Stimulated activated CD8-positive, alpha-beta memory T cell treated with anti-CD3 and anti-CD28 coated beads, Interleukin-15, amount 100 ng/mL, for 1 hour (primary cell): ENCODE measurements at places on chromosomes 5 and 9.

GRCh38 chr9:102507044-102507687 is 488.0 kb upstream of the CYLC2 start:
- no peak for DNase-seq

GRCh38 chr9:128920381-128921058 is at the start of gene PHYHD1:
Gene PHYHD1, plus strand, starts transcription at chr9:128920982. Its CDS starts 1,342 bp downstream, at chr9:128922324.
- DNase-seq: no peak

DNA sequence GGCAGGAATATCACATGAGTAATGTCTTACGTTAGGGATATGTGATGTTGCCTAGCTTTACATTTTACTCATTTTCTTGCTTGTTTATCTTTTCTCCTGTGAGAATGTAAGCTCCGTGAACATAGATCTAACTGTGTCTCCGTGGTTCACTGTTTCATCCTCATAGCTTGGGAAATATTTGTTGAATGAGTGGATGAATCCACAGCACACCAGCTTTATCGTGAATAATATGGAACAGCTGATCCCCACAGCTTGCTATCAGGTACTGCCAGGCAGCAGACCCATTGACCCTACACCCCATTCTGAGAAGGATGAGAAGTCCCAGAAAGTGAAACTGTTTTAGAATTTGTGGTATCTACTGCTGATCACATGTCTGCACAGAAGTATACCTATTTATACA is 106.8 kb upstream of the FBN2 start:
- DNase-seq: no peak

- DNase-seq: no peak
These were observed 100.9 kb upstream of the PTGER4 start for GRCh38 chr5:40578501-40579451.

DNA sequence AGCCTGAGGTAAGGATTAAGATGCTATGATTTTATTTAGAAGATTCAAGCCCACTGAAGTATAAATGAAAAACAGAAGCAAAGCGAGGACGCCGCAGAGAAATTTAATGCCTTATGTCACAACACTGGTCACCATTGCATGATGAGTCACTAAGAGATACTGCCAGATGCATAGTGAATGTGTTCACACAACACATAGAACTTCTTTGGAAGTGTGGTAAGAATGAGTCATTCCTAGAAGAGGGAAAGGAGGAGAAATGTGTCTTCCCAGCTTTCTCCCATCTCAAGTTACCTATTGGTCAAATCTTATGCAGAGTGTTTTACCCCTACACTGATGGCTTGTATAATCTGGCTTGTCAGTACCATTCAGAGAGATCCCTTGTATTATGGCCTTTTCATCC is 465.3 kb upstream of the ARRDC3 start:
- no peak for DNase-seq

DNA sequence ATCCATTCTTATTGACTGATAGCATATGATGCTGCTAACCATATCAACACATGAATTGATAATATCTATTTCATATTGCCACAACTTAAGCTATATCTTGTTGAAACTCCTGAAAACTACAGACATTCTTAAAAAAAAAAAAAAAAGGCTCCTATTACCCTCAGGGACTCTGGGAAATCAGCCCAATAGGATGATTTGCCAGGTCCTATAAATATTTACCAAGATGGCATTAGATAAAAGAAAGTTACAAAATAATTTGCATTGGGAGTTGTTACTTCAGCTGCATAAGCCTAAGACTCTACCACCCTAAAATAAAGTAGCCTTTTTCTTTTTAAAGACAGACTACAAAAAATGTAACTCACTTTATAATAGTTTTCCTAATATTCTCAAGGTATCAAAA is 84.4 kb downstream of the CDO1 start:
- DNase-seq: no peak

- no peak for DNase-seq
These were observed 50.3 kb downstream of the RFX3 start for GRCh38 chr9:3475300-3476020.

- DNase-seq: no peak
These were observed 167.3 kb upstream of the IRX1 start for GRCh38 chr5:3428334-3428733.

DNA sequence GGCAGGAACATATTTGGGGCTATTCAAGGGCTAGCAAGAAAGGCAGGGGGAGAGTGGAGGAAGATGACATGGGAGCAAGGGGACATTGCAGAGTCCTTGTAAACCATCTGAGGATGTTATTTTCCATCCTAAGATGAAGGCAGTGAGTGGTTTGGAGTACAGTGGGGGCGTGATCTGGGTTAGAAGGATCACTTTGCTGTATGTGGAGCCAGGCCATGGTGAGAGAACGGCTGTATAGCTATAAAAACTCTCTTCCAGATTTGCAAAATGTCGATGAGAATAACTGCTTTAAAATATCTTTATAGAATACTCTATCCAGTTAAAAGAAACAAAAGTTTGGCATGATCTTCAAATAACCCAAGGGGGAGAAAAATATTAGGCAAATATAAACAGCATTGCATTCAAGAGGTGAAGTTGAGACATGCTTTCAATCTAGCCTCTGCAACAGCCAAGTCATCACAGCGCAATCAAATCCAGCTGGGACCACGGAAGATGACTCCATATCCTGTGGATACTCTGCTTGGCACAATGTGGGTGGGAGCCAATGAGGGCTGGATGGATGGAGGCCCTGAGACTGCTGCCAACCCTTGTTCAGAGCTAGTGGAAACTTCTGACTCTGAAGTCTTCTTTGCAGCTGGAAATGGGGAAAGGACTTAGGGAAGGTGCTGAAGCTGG is 111.5 kb upstream of the BASP1 start:
- DNase-seq: no peak

DNA sequence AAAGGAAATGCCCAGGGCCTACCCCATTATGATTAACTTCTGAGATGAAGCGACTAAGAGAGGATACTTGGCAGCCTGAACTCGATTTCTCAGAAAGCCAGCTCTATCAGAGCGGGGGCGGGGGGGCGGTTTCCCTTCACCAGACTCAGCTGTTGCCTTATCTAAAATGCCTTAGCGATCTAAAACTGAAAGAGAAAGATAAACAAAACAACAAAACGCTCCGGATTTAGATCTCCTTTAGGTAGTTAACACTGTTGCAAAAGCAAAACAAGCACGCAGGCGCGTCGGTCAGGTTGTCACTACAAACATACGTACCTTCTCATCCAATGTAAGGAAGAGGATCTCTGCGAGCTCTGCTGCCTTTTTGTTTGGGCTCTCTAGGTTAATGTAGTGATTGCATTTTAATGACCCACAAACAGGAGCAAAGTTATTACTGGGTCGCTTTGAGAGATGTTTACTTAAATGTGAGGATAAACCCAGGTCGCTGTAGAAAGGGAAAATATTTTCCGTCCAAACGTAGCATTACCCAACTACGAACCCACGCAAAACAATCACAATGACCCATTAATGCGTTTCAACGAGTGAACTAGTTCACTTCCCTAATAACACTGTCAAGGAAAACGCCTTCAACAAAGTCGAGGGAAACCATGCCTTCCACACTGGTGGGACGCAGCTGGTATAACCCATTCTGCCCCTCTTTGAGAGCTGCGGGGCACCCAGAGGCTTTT is 982 bp downstream of the EPB41L4A start:
- no peak for DNase-seq

DNA sequence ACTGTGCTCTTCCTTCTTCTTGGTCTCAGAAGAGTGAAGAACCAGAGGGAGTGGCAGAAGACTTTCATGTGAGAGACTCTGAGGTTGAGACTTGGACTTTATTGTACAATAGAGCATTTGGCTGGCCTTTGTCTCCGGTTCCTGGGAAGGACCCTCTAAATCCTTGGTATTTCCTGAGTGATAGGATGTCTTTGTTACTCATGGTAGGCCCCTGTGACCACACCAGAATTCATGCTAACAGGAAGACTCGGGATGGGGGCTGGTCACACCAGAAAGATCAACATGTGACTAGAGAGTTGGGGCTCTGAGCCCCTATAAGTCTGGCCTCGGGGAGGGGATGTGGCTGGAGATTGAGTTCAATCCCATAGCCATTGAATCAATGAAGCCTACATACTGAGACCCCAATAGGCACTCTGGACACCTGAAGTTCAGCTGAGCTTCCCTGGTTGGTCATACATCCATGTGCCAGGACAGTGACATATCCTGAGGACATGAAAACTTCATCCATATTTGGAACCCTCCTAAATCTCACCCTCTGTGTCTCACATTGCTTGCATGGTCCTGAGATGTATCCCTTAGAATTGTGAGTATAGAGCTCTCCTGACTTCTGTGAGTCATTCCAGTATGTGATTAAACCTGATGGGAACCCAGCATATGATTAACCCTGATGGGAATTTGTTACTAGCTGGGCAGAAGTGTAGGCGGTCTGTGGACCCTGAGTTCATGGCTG is 201.7 kb downstream of the GADD45G start:
- no peak for DNase-seq

- DNase-seq: no peak
These were observed 644 bp downstream of the BRD3 start for GRCh38 chr9:134066913-134067851.

- no peak for DNase-seq
These were observed 1.4 kb downstream of the OTULIN start for GRCh38 chr5:14665949-14666348.

DNA sequence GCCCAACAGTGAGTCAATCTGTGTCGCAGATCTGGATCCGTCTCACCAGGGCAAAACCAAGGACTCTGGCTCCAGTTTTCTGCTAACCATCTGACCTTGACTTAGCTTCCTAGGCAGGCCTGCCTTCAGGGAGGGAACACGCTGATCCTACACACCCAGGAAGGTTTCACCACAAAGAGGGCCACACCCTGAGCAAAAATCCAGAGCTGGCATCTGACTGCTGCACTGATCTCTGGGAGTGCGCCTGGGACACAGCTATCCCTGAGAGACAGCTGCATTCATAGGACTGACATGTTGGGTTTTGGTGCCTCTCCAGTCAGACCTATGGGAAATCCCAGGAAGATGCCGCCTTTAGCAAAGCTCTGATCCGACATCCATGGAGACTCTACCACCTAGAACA is 47.5 kb downstream of the CDK5RAP2 start:
- no peak for DNase-seq

GRCh38 chr5:154713615-154714125 is 41.5 kb upstream of the LARP1 start:
- no peak for DNase-seq

DNA sequence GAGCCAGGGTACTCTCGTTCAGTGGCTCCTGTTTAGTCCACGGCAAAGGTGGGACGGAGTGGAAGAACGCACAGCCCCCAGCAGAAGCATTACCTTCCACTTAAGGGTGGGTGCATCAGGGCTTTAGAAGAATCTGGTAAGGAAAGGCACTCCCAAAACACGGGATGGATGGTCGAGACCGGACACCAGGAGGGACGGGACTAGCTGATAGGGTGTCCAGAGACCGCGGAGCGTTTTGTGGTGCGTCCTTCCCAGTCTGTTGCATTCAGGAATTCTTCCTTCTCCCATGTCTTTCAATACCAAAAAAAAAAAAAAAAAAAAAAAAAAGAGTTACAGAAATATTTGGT is 545 bp upstream of the CTSV start:
- no peak for DNase-seq
